ENCODE measurements at places on chromosomes 4 and X.

DNA sequence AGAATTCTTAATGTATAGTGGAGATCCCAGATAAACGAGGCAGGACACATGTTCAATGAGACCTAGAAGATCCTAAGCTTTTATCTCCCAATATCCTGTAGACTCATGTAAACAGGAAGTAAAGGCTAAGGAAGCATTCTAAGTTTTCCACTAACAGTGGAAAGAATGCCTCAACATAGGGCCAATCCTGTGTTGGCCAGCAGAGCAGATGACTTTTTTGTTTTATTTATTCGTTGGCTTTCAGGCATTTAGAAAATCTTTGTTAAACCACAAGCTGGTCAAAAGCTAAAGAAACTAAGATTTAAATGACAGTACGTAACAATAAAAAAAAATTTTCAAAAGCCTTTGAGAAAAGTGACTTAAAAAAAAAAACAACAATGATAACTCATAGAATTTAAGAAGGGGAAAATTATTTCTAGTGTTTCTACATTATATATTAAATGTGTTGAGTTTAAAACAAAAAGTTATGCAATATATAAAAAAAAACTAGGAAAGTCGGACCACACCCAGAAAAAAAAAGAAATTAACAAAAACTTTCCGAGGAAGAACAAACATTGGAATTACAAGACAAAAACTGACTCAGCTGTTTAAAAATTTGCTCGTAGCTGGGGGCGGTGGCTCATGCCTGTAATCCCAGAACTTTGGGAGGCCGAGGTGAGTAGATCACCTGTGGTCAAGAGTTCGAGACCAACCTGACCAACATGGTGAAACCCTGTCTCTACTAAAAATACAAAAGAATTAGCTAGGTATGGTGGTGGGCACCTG lies 759.3 kb downstream of the FSTL5 start:
- DNase-seq, result no peak

GRCh38 chr4:185204238-185204910 lies 574 bp upstream of the CFAP97 start:
- DNase-seq, result peak; percentile 28

DNA sequence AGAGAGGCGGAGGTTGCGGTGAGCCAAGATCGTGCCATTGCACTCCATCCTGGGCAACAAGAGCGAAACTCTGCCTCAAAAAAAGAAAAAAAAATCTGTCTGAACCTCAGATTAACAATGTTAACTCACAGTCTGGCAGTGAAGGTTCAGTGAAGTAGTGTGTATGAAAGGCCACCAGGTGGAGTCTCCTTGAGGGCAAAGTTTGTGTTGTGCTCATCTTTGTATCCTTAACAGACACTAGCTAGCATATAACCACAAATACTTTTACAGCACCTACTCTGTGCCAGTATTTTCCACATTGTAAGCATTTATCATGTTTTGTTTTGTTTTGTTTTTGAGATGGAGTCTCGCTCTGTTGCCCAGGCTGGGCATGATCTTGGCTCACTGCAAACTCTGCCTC lies 46.0 kb upstream of the MGST2 start:
- DNase-seq, result peak; percentile 28

DNA sequence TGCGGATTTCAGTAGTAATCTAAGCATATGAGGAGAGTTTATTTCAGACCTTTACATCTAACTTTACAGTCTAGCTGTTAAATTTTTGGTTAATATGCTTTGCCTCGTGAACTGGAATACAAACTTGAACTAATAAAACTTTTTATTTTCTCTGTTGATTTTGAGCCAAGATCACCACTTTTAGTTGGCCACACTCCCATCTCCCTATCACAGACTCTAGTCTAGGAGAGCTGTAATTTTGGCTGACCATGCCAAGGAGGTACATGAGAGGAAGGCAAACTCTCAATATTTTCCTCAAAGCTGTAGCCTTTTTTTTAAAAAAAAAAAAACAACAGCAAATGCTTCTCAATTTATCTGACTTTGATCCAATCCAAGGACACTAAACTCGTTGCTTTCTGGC lies 597.5 kb upstream of the PCDH7 start:
- DNase-seq, result no peak

GRCh38 chr4:184400891-184401290 lies 73.5 kb downstream of the IRF2 start:
- DNase-seq, result peak; percentile 54

DNA sequence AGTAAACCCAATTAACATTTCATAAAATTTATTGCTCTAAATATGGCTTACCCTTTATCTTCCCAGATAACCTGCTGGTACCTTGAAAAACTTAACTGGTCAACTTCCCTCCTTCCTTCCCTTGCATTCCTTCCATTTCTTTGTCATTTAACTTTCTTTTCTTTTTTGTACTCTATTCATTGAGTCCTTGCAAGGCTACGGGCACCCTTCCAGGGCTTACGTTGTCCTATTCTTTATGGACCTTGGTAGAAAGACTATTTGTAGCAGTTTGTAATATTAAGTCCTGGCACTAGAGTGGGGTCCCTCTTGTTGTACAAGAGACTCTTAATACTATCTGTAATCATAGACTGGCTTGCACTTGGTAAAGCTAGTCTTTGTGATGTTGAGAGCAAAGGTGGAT lies 8.0 kb upstream of the GATB start:
- no peak for DNase-seq

DNA sequence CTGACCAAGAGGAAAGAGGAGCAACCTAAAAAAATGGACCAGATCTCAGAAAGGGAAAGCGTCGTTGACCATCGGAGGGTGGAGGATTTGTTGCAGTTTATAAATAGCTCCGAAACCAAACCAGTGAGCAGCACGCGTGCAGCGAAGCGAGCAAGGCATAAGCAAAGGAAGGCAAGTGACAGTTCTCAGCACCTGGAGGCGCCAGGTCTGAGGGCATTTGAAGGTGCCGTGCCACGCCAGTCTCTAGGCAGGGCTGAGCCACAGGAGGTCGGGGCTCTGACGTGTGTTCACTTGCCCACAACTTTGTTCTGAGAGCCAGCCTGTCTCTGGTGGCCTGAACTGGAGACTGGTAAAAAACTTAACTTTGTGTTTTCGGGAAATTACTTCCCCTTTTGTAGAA lies 59.7 kb downstream of the TNIP2 start:
- DNase-seq, result no peak

- DNase-seq, result peak; percentile 26
These were observed 121.3 kb downstream of the HS6ST2 start for GRCh38 chrX:132837126-132837525.

DNA sequence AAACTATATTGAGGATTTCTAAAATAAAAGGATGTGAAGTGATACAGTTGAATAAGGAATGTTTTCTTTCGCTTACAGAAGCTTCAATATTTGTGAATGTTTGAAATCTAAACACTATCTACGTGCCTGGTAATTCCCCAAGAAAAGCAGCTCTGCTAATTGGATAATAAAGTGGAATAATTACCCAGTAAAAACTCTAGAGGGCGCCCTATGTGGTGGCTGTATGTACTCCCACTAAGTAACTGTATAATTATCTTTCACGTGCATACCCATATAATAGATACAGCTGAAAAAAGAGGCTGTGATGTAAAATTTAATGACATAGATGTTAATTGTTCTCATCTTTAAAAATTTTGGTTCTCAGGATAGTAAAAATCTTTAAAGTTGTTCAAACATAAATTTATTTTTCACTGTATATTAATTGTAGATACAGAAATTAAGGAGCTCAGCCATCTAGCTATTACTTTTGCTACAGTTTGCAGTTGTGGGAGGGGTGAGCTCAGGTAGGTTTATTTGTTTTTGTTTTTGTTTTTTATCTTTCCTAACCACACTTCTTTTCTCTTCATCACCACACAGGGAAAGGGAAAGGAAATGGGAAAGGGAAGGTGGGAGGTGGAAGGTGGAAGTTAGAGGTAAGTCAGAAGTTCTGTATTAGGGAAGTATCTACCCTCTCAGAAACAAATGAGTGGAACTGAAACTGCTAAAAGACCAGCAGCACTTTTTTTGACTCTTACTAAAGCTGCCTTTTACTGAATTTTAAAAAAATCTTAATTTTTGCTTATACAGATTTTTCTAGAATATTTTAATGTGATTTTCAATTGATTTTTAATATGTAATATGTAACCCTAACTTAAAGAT lies 151.7 kb upstream of the RPS6KA6 start:
- peak; percentile 1 for DNase-seq

DNA sequence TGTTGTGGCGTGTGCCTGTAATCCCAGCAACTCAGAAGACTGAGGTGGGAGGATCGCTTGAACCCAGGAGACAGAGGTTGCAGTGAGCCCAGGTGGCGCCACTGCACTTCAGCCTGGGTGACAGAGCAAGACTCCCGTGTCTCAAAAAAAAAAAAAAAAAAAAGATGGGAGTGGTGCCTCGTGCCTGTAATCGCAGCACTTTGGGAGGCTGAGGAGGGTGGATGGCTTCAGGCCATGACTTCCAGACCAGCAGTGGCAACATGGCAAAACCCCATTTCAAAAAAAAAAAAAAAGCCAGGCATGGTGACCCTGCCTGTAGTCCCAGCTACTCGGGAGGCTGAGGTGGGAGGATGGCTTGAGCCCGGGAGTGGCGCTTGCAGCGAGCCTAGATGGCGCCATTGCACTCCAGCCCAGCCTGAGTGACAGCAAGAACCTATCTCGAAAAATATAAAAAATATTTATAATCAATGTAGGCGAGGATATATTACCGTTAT lies 27.0 kb downstream of the EIF2S3 start:
- no peak for DNase-seq

DNA sequence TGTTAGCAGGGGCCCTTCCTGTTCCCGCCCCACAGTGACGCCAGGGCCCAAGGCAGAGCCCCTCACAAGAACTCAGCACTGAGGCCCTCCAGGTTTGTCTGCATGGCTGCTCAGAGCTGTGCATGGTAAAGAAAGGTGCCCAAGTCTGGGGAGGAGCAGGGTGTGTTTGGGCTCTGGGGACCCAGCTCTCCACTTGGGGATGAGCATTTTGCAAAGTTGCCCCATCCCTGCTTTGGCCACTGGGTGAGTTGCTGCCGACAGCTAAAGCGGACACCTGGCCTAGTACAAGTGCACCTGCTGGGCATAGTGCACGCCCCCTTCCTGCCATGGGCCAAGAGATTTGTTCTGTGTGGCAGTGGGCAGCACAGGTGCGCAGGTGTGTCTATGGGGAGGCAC lies 2.0 kb upstream of the MXD4 start:
- DNase-seq, result no peak

GRCh38 chrX:102042372-102043325 lies 82.8 kb upstream of the TCEAL2 start:
- no peak for DNase-seq

DNA sequence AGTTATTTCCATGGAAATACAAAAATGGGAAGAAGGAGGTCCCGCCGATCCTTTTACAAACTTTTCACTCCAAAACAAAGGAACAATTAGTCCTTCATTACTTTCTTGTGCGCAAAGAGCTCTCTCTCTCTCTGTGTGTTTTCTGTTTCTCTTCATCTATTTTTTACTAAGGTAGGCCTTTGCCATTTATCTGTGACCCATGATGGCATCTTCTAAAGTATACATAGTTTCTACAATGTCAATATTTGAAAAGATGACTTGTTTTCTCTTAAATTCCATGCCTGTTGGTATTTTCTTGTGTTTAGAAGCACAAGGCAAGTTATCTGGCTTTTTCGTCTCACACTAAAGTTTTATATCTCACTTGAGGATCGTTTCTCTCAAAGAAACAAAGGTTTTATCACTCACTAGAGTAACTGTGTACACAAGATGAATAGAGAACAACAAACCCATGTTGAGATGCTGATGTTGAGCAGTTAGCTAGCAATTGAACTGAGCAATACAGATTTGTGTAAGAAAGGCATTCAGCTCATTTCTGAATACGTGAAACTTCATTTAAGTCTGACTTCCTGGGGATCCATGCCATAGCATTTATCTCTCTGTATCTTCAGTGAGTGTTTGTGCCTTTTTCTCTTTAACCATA lies 250.3 kb downstream of the GBA3 start:
- no peak for DNase-seq

DNA sequence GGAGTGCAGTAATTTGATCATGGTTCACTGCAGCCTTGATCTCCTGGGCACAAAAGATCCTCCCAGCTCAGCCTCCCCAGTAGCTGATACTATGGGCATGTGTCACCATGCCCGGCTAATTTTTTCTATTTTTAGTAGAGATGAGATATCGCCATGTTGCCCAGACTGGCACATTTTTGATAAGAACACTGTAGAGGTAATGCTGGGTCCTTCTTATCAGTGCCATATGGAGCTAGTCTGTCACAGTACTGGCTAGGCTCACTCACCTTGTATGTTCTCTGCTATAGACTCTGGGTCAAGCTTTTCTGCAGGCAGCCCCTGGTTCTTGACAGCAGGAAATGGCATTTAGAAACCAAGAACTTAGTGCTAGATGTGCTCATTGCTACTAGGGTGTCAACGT lies 53.9 kb downstream of the BCOR start:
- DNase-seq, result no peak

DNA sequence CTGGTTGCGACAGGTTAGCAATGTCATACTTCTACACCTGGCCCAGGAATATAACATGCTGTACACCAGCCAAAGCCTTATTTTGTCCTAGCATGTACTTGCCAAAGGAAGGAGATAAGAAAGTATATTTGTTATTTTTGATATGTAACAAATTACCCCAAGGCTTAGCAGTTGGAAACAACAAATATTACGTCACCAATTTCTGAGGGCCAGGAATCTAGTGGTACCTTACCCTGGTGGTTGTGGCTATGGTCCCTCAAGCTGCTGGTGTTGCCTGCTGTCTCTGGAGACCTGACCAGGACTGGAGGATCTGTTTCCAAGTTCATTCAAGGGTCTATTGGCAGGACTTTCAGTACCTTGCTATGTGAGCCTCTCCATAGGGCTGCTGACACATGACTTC lies 135.5 kb upstream of the BANK1 start:
- no peak for DNase-seq

- no peak for DNase-seq
These were observed 473.7 kb upstream of the RPS6KA3 start for GRCh38 chrX:20740443-20740842.

- no peak for DNase-seq
These were observed 174.5 kb downstream of the AASDH start for GRCh38 chr4:56212774-56213173.

- no peak for DNase-seq
These were observed 20.8 kb upstream of the SMIM9 start for GRCh38 chrX:154855256-154855655.

GRCh38 chrX:20037186-20037585 lies 46.3 kb upstream of the BCLAF3 start:
- DNase-seq, result no peak

GRCh38 chr4:105451346-105451745 lies 22.5 kb downstream of the PPA2 start:
- DNase-seq, result no peak

GRCh38 chrX:53004811-53005210 lies 43.8 kb upstream of the GPR173 start:
- DNase-seq, result no peak

- no peak for DNase-seq
These were observed 44.8 kb upstream of the GRPEL1 start for GRCh38 chr4:7112656-7113055.

DNA sequence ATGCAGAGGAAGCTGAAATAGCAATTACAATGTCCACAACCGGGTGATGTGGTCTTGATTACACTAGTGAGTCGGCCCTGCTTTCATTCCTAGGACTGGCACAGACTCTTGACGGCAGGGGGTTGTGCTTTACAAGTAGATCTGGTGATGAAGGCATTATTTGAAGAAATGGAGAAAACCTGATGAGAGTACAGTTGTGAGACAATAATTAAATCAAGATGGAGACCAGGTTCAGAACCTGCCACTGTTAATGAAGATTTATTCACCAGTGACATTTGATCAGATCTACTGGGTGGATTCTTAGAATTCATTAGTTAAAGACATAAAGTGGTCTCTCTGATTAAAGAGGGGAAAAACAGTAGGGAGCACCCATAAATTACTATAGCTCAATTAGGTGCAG lies 747.2 kb downstream of the STPG2 start:
- no peak for DNase-seq

- no peak for DNase-seq
These were observed 28.8 kb downstream of the ELF4 start for GRCh38 chrX:130081421-130082045.
